ENCODE measurements at places on chromosomes 12 and 14.
A peak's percentile ranks its signal among the peaks of the same experiment; 100 is the strongest.

- no peak for DNase-seq
- peaks cover 18% of the 10 kb centered on the region for H3K27me3 ChIP-seq
- no peak overlapping the region for H3K4me3 ChIP-seq
Measured at GRCh38 chr12:105740970-105741725, 397.6 kb downstream of the NUAK1 start.

DNA sequence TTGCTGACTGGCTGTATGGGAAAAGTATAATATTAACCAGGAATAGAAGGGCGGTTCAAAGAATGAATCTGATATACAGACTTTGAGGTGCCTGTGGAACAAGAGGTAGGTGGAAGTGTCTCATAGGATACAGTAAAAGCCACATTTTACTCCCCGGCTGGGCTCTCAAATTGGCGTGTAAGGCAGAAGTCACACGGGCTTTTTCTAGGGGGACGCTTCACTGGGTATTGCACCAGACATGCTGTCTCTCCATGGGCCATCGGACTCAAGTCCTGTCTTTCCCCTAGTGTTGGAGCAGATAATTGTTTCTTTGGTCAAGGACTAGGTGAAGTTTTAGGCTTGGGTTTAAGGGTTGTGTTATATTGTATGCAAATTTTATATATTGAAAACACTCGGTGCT is 9.1 kb downstream of the TMCC3 start:
- no peak for DNase-seq
- peaks cover 40% of the 10 kb centered on the region for H3K4me1 ChIP-seq
- no peaks in the 10 kb centered on the region for H3K36me3 ChIP-seq
- no peaks in the 10 kb centered on the region for H3K27me3 ChIP-seq
- no peak overlapping the region for H3K4me3 ChIP-seq

GRCh38 chr12:96046543-96047228 is 11.3 kb upstream of the LTA4H start:
- H3K4me3 ChIP-seq, result no peak overlapping the region
- peaks cover 26% of the 10 kb centered on the region for H3K4me1 ChIP-seq
- H3K27me3 ChIP-seq, result no peaks in the 10 kb centered on the region
- peaks cover 3% of the 10 kb centered on the region for H3K36me3 ChIP-seq

DNA sequence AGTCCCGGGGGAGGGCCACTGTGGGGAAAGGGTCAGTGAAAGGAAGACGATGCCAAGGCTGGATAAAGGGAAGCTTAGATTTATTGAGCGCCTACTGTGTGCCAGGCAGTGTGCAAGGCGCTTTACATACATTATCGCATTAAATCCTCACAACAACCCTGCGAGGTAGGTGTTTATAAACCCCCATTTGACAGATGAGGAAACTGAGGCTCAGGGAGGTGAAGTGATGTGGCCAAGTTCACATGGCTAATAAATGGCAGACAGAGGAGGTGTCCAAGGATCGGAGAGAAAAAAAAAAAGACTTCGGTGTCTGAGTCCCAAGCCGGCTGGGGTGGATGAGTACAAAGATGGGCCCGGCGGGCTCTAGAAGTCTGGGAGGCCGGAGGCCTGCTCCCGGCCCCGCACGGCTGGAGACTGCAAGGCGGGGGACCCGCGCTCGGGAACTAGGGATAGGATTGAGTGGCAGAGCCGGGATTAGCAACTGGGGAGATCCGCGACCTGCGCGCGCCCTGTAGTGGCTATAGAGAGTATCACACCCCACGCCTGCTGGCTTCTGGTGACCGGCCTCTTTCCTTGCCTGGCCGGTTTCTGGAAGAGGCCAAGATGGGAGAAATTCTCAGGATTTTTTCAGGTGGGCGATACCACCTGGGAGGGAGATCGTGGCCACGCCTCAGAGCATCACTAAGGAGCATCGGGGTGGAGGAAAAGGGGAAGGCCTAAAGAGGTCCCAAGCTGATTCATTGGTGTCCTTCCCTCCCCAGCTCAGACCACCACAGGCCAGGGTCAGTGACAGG is 3.9 kb downstream of the DDN start:
- peaks cover 9% of the 10 kb centered on the region for H3K36me3 ChIP-seq
- peak overlapping the region; percentile 77 for H3K27ac ChIP-seq
- DNase-seq, result peak; percentile 27
- peaks cover 29% of the 10 kb centered on the region for H3K4me1 ChIP-seq
- H3K4me3 ChIP-seq, result no peak overlapping the region

DNA sequence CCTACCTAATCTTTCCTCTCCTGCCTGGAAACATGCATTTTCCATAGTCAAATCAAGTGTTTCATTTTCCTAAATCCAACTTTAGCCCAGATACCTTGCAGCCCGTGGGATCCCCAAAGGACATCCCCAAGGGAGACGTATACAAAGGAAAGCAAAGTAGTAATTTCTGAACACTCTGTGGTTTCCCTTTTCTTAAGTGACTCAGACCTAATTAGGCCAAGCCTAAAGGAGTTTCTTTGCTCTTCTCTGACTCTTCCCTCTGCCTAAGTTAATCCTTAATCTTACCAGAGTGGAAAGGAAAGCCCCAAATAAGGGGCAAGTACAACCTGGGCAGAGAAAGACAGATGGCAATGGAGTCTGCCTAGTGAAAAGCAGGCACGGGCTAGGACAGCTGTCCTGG is 250.3 kb downstream of the SPTSSA start:
- peaks cover 13% of the 10 kb centered on the region for H3K27me3 ChIP-seq
- no peak overlapping the region for H3K27ac ChIP-seq
- no peaks in the 10 kb centered on the region for H3K4me1 ChIP-seq
- H3K36me3 ChIP-seq, result no peaks in the 10 kb centered on the region

GRCh38 chr14:102971314-102971713 is 48.9 kb downstream of the AMN start:
- H3K4me3 ChIP-seq, result no peak overlapping the region
- H3K36me3 ChIP-seq, result peaks cover 4% of the 10 kb centered on the region
- no peak for DNase-seq
- no peaks in the 10 kb centered on the region for H3K4me1 ChIP-seq
- no peak overlapping the region for H3K27ac ChIP-seq

- peaks cover 2% of the 10 kb centered on the region for H3K36me3 ChIP-seq
- no peak for DNase-seq
- H3K4me1 ChIP-seq, result no peaks in the 10 kb centered on the region
- H3K27ac ChIP-seq, result no peak overlapping the region
- no peak overlapping the region for H3K4me3 ChIP-seq
Measured at GRCh38 chr12:3213188-3213587, 136.0 kb downstream of the TSPAN9 start.

- peak overlapping the region; percentile 99 for H3K27ac ChIP-seq
- DNase-seq, result no peak
- H3K27me3 ChIP-seq, result no peaks in the 10 kb centered on the region
- peak overlapping the region; percentile 83 for H3K4me3 ChIP-seq
Measured at GRCh38 chr12:111842556-111843396, 748 bp downstream of the MAPKAPK5 start.

- no peaks in the 10 kb centered on the region for H3K36me3 ChIP-seq
- no peak overlapping the region for H3K27ac ChIP-seq
- H3K4me1 ChIP-seq, result no peaks in the 10 kb centered on the region
Measured at GRCh38 chr12:106265116-106265515, 17.3 kb upstream of the CKAP4 start.

GRCh38 chr14:38948171-38948570 is 154.9 kb downstream of the SEC23A start:
- no peaks in the 10 kb centered on the region for H3K27me3 ChIP-seq
- H3K4me3 ChIP-seq, result no peak overlapping the region
- no peak overlapping the region for H3K27ac ChIP-seq
- H3K36me3 ChIP-seq, result no peaks in the 10 kb centered on the region
- no peak for DNase-seq

GRCh38 chr12:111599453-111600204 is 514 bp upstream of the ATXN2 start:
- peak overlapping the region; percentile 92 for H3K27ac ChIP-seq
- peak overlapping the region; percentile 87 for H3K4me3 ChIP-seq
- peak; percentile 82 for DNase-seq

GRCh38 chr12:75135026-75135425 is 74.6 kb downstream of the KCNC2 start:
- no peak overlapping the region for H3K27ac ChIP-seq
- no peak for DNase-seq
- no peaks in the 10 kb centered on the region for H3K36me3 ChIP-seq
- no peak overlapping the region for H3K4me3 ChIP-seq

DNA sequence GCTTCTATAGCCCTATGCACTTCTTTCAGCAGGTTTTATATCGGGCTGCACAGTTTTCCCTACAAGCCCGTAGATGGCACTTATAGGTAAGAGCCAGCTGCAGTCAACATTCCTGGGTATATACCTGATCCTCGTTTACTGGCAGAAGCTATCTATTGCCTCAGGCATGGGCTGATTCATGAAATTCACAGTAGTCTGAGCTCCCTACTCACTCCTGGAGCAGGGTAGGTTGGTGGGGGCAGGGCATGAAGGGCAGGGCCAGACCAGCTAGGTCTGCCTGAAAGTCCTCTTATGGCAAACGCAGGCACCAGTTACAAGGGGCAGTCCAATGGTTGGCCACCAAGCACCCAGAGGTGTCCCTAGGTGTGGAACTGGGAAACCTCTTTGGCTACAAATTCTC is 345.8 kb downstream of the RPS29 start:
- no peaks in the 10 kb centered on the region for H3K36me3 ChIP-seq
- no peak overlapping the region for H3K27ac ChIP-seq
- DNase-seq, result no peak
- H3K4me3 ChIP-seq, result no peak overlapping the region
- no peaks in the 10 kb centered on the region for H3K4me1 ChIP-seq

- peaks cover 9% of the 10 kb centered on the region for H3K27me3 ChIP-seq
- no peak for DNase-seq
- H3K4me3 ChIP-seq, result no peak overlapping the region
- H3K27ac ChIP-seq, result no peak overlapping the region
- H3K4me1 ChIP-seq, result no peaks in the 10 kb centered on the region
Measured at GRCh38 chr14:35964697-35965286, 138.7 kb downstream of the BRMS1L start.

- H3K27ac ChIP-seq, result peak overlapping the region; percentile 71
- peaks cover 78% of the 10 kb centered on the region for H3K4me1 ChIP-seq
- peaks cover 44% of the 10 kb centered on the region for H3K36me3 ChIP-seq
- H3K4me3 ChIP-seq, result peak overlapping the region; percentile 57
- no peaks in the 10 kb centered on the region for H3K27me3 ChIP-seq
Measured at GRCh38 chr12:68630598-68630997, 19.9 kb downstream of the RAP1B start.

GRCh38 chr12:77845831-77846230 is 15.1 kb downstream of the NAV3 start:
- H3K4me1 ChIP-seq, result no peaks in the 10 kb centered on the region
- H3K27me3 ChIP-seq, result no peaks in the 10 kb centered on the region
- H3K36me3 ChIP-seq, result no peaks in the 10 kb centered on the region

GRCh38 chr14:26887847-26888246 is 290.0 kb upstream of the NOVA1 start:
- no peaks in the 10 kb centered on the region for H3K27me3 ChIP-seq
- no peak overlapping the region for H3K27ac ChIP-seq
- H3K4me1 ChIP-seq, result no peaks in the 10 kb centered on the region
- no peak overlapping the region for H3K4me3 ChIP-seq

DNA sequence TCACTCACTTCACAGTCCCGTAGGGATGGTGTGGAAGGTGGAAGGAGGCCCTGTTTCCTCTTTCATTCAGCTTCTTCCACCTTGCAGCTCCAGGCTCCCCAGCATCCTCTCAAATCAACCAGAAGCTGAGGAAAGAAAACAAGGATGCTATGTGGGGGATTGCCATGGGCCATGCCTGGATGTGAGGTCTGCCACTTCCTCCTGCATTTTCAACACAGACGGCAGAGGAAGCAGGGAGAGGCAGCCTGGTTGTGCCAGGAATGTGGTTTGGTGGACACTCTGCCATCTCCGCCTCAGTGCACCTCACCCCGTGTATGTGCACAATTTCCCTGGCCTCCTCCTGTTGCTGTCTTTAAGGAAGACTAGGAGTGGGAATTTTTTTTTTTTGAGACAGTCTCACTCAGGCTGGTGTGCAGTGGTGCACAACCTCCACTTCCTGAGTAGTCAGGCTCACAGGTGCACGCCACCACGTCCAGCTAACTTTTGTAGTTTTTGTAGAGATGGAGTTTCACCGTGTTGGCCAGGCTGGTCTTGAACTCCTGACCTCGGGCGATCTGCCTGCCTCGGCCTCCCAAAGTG is 99.2 kb downstream of the SLC15A4 start:
- no peak overlapping the region for H3K4me3 ChIP-seq
- DNase-seq, result no peak
- H3K27ac ChIP-seq, result no peak overlapping the region
- H3K36me3 ChIP-seq, result no peaks in the 10 kb centered on the region

All from central memory CD8-positive, alpha-beta T cell (primary cell).